K562 (cell line): ENCODE measurements at places on chromosomes 16 and 17. TPM values are rescaled to one million over a fixed set of nuclear protein-coding genes. Genes with fewer than 3 reads are reported as not detected.

The ARHGAP23 gene
- 1.4 and 2.7 TPM in 2 replicates for total RNA-seq

The TOX3 gene
- total RNA-seq: 0.18 TPM in 1 of 2 replicates, not detected in the other

DNA sequence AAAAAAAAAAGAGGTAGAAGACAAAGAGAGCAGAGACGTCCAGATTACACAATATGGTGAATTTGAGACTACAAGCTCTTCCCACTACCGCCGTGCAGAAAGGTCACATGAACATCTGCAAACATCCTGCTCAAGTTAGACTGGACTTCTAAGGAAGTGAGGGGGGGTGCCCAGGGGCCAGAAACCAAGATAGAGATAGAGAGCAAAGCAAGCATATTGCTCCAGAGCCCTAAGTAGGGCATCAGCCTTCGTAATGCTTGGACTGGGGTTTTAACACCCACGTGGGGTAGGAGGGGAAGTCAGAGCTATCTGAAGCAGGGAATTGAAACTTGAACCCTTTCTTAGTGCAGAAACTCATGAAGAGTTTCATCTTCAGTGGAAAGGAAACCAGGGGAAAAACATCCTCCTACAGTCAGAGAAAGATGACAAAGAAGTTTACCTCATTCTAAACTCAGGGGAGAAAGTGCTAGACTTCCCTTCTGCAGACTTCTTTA, 8.7 kb downstream of the CLEC19A start:
- DNase-seq: no peak
- H3K36me3 ChIP-seq: no peaks in the 10 kb centered on the region
- H3K4me3 ChIP-seq: no peak overlapping the region

GRCh38 chr17:36641331-36641876, 40.0 kb downstream of the MRM1 start:
- H3K4me3 ChIP-seq: no peak overlapping the region
- no peak overlapping the region for H3K27ac ChIP-seq
- H3K27me3 ChIP-seq: peaks cover 57% of the 10 kb centered on the region
- DNase-seq: no peak
- no peaks in the 10 kb centered on the region for H3K36me3 ChIP-seq
